Sigmoid colon (tissue), 7 donors: ENCODE measurements at places on chromosomes 3 and 15. TPM values are rescaled to one million over a fixed set of nuclear protein-coding genes. Genes with fewer than 3 reads are reported as not detected.
A peak's percentile ranks its signal among the peaks of the same experiment; 100 is the strongest.

LXN gene
- total RNA-seq = 8.6 TPM

MESP2 gene
- total RNA-seq = not detected

DNA sequence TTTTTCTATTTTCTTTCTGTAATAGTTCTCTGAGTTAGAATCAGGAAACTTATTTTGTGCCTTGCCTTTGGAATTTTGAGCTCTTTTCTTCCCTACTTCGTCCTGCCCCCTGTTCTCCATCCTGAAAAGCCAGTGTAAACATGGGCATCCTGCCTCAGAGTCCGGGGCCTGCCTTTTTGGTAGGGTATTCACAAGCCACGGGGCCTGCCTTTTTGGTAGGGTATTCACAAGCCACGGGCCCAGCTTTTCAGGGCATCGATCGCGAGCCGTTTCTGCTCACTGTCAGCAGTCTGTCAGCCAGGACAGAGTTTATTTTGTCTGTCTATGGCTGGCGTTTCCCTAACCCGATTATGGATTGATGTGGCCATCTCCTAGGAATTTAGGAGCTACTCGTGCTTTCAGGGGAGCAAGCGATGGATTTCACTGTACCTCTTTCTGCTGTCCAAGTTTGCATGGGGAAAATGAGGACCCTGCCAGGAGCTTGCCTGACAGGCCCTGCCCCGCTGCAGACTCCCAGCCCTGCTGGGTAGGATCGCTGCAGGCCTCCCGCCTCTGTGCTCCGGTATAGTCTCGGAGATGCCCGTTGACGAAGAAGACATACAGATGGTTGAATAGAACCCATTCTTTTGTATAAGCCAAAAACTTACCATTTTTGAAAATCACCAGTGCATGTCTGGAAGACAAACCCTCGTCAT is 12.8 kb downstream of the SYNM start:
- no peaks in the 10 kb centered on the region for H3K27me3 ChIP-seq
- H3K27ac ChIP-seq = peak overlapping the region; percentile 100
- H3K4me3 ChIP-seq = no peak overlapping the region
- DNase-seq = peak; percentile 72
- peaks cover 71% of the 10 kb centered on the region for H3K36me3 ChIP-seq

GRCh38 chr3:152638214-152638613 is 196.7 kb upstream of the P2RY1 start:
- no peak for DNase-seq
- H3K27me3 ChIP-seq = no peaks in the 10 kb centered on the region
- H3K36me3 ChIP-seq = no peaks in the 10 kb centered on the region
- no peak overlapping the region for H3K4me3 ChIP-seq
- H3K4me1 ChIP-seq = no peaks in the 10 kb centered on the region

- no peak for DNase-seq
- H3K27ac ChIP-seq = no peak overlapping the region
- no peaks in the 10 kb centered on the region for H3K4me1 ChIP-seq
These were observed 405.3 kb downstream of the VPS13C start for GRCh38 chr15:61654918-61655317.

DNA sequence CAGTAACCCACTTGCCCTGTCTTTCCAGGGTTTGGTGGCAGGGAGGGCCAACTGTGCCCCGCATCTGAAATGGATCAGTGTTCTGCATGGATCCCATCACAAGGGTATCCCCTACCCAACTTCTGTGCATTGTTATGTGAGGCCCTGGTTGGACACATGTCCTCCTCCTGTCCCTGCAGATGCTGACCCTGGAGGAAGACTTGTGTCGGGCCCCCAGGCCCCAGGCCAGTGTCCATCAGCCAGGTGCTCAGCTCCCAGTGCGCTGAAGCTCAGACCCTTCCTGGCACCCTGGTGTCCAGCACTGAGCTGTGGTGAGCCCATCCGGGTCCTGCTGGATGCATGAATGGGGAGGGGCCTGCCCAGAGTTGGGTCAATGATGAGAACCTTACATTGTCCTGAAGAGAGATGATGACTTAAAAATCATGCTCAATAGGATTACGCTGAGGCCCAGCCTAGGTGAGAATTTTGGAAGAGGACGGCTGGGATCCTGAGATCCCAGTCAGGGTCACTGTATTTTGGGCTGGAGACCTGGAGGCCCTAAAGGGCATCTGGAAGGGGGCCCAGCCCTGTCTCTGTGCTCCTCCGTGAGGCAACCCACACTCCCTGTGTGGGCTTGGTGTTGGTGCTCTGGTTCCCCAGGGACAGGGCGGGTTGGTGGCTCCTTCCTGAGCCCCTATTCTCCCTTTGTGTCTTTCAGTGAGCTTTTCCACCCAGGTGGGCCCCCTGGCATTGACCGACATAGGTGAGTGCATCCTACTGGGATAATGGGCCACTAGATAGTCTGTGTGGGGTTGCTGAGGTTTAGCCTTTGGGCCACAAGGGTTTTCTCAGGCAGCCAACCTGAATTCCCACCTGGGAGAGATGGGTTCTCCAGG is 199.1 kb downstream of the UBE3A start:
- no peaks in the 10 kb centered on the region for H3K4me1 ChIP-seq
- no peaks in the 10 kb centered on the region for H3K36me3 ChIP-seq
- no peaks in the 10 kb centered on the region for H3K27me3 ChIP-seq
- peak; percentile 43 for DNase-seq
- H3K27ac ChIP-seq = no peak overlapping the region
